Esophagus squamous epithelium (tissue), 5 donors: ENCODE measurements at places on chromosomes 13 and 19.

DNA sequence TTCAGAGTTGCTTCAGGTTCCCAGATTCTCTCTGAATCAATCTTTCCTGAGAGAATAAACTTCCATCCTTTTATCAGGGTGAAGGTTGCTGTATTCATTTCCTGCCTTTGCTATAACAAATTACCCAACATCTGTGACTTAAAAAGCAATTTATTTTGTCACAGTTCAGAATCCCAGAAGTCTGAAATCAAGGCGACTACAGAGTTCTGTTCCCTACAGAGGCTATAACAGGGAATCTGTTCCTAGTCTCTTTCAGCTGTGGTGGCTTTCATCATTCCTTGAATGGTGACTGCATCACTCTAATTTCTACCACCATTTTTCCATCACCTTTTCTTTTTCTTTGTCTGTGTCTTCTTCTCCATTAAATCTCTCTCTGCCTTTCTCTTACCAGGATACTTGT lies 459.3 kb upstream of the PRR20A start:
- no peak for DNase-seq

- DNase-seq, result no peak
Measured at GRCh38 chr13:93951951-93952350, 527.5 kb downstream of the DCT start.

GRCh38 chr19:35134601-35135242 lies at the start of gene LGI4:
Gene LGI4, minus strand, starts transcription at chr19:35135059. Its CDS starts 379 bp downstream, at chr19:35134680.
- DNase-seq, result no peak

DNA sequence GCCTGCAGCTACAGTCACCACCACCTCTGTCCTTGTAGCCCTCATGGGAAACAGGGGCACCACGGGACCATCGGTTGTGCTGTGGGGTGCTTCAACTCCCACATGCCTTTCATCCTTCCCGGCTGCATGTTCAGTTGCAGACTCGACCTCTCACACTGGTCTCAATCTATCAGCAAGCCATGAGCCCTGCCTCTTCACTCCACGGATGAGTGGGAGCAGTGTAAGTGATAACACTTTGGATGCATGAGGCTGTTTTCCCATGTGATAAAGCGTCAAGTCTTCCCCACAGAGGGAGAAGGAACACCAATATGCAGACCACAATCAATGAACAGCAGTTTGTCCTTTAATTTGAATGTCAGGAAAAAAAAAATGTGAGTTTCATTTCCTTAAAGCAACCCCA lies 12.2 kb downstream of the SERP2 start:
- DNase-seq, result no peak

GRCh38 chr19:41276231-41276630 lies 12.1 kb downstream of the HNRNPUL1 start:
- no peak for DNase-seq

DNA sequence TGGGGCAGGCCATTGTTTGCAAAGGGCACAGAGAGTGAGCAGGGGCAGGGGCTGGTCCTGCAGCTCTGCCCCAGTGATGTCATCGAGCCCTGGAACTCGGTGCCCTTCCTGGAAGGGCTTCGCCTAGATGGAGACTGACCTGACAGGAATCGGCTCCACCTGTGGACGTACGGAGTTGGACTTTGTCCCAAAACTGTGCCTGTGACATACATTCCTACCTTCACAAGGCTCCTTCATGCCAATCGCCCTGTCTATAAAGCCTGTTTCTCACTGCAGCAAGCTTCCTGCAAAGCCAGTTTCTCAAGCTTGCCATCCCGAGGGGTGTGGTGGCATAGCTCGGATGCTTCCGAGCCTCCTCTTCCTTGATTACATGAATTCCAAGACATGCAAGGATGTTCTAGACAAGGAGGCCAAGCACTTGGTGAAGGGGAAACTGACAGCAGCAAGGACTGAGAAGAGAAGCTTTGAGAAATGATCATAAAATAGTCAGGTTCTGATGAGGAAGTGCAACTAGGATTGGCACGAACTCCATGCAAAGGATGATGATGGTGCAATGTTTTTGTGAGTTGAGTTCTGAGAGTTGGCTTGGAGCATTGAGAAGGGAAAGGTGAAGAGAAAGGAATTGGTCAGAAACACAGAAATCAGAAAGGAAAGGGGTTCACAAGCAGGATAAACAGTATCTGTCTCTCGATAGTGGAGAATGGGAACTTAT lies 73.6 kb upstream of the STK24 start:
- DNase-seq, result no peak

GRCh38 chr19:35013041-35013819 lies 13.1 kb downstream of the GRAMD1A start:
- no peak for DNase-seq

DNA sequence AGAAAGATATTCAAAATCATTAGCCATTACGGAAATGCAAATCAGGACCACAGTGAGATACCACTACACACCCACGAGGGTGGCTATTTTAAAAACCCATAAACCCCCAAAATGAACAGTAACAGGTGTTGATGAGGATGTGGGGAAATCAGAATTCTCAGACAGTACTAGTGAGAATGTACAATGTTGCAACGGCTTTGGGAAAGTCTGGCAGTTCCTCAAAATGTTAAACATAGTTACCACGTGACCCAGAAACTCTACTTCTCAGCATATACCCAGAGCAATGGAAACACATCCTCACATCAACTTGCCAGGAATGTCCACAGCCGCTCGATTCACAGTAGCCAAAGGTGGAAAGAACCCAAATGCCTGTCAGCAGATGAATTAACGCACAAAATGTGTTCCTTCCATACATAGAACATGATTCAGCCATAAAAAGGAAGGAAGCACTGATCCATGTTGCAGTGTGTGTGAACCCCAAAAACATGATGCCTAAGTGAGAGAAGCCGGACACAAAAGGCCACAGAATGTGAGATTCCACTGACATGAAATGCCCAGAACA lies 7.0 kb downstream of the PLVAP start:
- no peak for DNase-seq

- no peak for DNase-seq
Measured at GRCh38 chr19:2050349-2050990, 574 bp downstream of the MKNK2 start.

- no peak for DNase-seq
Measured at GRCh38 chr13:49218493-49219051, 1.6 kb upstream of the MLNR start.

DNA sequence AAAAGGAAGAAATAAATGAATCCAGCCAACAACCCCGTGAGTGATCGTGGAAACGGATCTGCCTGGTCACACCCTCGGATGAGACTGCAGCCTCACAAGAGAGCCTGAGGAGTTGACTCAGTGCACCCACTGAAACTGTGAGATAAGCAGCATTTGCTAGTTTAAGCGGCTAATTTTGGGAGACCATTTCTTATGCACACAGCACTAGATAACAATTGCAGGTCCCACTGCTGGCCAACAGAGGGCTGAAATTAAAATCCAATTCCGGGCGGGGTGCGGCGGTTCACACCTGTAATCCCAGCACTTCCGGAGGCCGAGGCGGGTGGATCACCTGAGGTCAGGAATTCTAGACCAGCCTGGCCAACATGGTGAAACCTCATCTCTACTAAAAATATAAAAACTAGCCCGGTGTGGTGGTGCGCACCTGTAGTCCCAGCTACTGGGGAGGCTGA lies 3.6 kb downstream of the UQCR11 start:
- DNase-seq, result no peak

GRCh38 chr13:51525567-51526167 lies 58.6 kb upstream of the WDFY2 start:
- no peak for DNase-seq

- no peak for DNase-seq
Measured at GRCh38 chr19:40716031-40716481, 630 bp downstream of the COQ8B start.

DNA sequence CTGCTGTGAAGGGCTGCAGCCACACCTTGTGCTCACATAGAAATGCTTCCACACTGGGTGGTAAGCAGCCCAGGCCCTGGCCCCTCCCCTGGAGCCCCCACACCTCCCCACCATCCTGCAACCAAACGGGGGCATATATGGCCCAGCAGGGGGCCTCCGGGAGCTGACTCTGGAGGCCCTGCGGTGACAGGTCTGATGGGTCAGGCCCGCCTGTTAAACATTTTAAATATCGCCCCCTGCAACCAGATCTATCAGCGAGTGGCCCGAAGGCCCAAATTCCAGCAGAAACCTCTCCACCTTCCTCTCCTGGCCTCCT lies 48.0 kb upstream of the KATNAL1 start:
- DNase-seq, result no peak

DNA sequence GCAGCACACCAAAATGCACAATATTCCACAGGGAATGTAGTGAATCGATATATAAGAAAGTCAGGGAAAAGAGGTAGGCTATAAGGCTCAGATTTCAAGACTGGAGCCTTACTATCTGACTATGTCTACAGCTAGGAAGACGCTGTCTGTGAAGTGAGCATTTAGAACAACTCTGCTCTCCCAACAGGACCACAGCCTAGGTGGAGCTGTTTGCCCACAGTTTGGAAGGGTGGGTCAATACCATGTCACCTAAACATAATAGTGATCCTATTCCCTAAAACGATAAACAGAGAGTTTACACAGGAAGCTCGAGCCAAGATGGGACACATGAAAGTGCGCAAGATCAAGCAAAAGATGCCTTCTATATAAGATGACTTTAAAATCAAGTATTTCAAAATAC lies 2486.0 kb upstream of the PCDH20 start:
- no peak for DNase-seq

DNA sequence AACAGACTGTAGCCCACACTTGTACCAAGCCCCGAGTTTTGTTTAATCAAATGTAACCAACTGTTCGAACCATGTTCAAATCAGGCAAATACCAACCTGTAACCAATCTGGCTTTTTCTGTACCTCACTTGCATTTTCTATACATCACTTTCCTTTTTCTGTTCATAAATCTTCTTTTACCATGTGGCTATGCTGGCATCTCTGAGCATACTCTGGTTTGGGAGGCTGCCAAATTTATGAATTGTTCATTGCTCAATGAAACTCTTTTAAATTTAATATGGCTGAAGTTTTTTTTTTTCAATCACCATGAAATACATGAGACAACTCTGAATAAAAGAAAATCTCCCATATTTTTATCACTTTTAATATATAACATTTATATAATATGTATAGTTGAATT lies 256.1 kb downstream of the SLITRK6 start:
- DNase-seq, result no peak

DNA sequence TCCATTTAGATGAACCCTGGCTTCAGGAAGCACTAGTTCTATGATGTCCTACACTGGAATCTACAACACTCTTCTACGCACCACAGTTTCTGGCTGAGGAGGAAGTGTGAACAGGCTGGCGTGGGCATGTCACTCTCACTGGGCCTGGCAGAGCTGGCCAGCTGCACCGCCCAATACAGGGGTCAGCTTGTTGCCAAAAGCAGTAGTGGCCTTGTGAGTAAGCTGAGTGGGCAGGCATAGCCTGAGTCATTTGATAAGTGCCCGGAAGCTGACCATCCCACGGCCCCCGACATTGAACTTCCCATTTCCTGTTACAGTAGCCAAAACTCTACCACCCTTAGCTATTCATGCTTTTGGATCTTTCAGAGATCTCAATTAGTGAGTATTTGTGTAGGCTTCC lies 240.9 kb upstream of the SERP2 start:
- no peak for DNase-seq

DNA sequence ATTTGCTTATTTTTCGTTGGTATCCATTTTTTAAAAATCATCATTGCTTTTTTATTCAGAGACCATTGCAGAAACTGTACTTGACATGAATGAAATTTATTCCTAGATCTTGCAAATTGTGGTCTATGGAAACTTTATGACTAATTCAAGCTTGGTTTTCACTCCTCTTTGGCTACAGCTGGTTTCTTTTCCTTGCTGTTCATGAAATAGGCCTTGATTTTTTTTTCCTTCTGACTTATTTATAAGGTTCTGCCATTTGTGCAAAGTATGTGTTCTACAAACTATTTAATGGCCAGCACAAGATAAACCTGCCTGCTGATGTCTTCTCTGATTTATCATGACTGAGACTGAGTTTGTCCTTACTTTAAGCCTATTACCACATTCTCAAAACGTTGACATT lies 764.0 kb upstream of the SLITRK5 start:
- no peak for DNase-seq

DNA sequence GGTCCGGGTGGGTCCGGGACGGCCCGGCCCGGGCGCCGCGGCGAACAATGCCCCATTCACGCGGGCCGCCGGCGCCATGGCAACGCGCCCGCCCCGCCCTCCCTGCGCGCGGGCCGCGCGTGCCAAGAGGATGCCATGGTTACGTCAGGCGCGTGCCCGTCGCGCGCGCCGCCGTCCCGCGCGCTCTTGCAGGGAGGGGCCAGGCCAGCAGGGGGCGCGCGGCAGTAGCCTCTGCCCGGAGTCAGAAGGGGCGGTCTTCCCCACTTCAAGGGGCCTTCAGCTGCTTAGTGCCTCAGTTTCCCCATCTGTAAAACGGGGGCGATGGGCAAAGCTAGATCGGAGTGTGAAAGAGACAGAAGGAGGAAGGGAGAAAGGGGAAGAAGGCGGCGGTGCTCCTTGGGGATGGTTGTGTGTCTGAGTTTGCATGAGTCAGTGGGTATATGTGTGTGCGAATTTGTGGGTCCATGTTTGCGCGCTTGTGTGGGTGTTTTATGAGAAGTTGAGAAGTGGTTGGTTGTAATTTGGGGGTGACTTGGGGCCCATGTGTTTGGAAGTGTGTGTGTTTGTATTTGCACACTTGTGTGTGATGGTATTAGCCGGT lies 11.6 kb upstream of the NFIX start:
- DNase-seq, result no peak

DNA sequence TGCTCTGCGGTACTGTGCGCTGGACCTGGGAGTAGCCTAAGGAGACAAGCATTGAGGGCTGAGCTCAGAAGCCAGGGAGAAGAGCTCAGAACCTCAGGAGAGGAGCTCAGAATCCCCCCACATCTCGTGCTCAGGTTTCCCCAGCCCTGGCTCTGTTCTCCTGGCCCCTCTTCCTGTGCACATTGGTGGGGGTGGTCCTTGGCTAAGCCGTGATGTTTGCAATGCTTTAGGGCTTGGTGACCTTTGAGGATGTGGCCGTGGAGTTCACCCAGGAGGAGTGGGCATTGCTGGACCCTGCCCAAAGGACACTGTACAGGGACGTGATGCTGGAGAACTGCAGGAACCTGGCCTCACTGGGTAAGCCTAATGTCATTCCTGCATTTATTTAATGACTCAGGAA lies 6.6 kb downstream of the ZNF557 start:
- DNase-seq, result no peak

GRCh38 chr13:30816736-30817135 lies 81.4 kb downstream of the ALOX5AP start:
- no peak for DNase-seq

GRCh38 chr13:102035969-102036368 lies 365.9 kb downstream of the FGF14 start:
- no peak for DNase-seq

DNA sequence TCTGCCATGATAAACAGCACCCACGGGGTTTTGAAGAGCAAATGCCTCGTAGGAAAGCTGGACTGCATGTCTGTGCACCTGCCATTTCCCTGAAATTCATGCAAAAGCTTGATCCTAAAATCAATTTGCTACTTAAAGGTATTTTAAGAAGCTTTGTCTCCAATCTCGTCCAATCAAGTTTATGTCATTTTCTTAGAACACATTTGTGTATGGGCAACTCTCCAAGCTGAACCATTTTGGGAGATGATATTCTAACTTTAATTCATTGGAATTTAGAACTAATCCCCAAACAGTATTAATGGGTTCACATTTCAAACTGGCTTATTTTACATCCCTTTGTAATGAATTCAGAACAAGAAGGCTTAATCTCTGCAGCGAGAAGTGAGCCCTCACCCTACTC lies 822 bp downstream of the ADPRHL1 start:
- no peak for DNase-seq

- no peak for DNase-seq
Measured at GRCh38 chr19:55563261-55563690, 17.4 kb downstream of the ZNF579 start.

GRCh38 chr19:55391702-55392615 lies 6.2 kb downstream of the RPL28 start:
- DNase-seq, result no peak

- no peak for DNase-seq
Measured at GRCh38 chr13:35140831-35141230, 198.8 kb downstream of the NBEA start.
